ENCODE measurements at places on chromosomes 5 and 9.

DNA sequence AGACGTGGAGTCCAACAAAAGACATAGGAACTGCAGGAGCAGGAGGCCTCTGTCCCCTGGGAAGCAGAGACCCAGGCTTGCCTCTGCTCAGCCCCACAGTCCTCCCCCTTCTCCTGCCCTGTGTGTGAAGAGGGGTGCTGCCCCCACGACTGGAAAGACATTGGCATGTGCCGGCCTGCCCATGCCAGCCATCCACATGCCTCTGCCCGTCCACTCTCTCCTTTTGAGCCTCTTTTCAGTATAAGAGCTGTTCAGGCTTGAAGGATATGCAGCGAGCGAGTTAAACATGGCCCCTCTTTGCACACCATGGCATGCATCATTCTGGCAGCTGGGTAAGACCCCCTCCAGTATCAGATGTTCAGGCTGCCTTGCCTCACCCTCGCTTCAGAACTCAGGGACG, 159.7 kb upstream of the OTULINL start:
- DNase-seq = no peak

- no peak for DNase-seq
These were observed 53.7 kb downstream of the PARP8 start for GRCh38 chr5:50720061-50720710.

- DNase-seq = no peak
These were observed 27.8 kb downstream of the RALGPS1 start for GRCh38 chr9:126942399-126942798.

DNA sequence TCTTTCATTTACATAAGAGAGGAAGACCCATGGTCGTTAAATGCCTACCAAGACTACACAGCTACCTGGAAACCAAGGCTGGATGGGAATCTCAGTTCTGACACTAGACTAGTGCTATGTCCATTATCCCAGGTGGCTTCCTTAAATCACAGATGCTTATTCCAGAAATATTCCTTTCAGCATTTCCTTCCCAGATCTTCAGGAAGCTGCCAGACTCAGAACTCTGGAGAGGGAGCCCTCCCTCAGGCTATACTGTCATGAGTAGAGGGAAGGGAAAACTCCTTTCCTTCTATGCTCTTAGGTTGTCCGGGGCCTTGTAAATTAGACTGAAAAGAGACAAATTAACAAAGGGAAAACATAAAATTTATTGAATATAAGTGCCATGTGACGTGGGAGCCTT, 20.8 kb downstream of the FREM1 start:
- no peak for DNase-seq

DNA sequence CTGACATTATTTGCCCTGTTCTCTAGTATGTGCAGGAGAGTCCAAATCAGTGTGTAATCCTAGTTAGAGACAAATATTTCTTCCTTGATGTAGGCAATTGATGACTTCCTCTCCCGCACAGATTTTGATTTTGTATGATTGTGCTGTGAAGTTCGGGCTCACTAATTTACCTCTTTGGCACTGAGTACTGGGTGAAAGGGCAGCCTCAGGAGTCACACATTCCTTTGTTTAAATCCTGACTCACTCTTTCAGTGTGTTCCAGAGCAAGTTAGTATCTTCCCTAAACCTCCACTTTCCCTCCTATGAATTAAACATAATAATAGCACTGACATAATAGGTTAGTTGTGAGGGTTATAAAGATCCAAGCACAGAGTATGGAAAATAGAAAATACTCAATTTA, 269.7 kb downstream of the ISL1 start:
- no peak for DNase-seq

DNA sequence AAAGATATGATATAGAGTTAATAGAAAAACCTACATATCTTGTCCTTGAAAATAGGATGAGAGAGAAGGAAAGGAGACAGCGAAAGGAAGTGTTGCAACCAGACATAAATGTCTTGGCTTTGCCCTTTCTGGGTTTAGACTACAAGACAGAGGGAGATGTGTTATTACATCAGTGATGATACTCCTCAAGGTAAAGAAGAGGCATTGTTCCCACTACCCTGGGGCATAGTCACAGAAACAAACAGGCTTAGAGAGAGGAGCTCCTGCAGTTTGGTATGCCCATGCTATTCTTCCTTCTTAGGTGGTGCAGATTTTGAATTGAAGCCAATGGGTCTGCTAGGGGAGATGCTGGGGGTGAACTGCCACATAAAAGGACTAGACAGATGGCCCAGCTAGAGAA, 166.8 kb upstream of the RFX3 start:
- DNase-seq = no peak

DNA sequence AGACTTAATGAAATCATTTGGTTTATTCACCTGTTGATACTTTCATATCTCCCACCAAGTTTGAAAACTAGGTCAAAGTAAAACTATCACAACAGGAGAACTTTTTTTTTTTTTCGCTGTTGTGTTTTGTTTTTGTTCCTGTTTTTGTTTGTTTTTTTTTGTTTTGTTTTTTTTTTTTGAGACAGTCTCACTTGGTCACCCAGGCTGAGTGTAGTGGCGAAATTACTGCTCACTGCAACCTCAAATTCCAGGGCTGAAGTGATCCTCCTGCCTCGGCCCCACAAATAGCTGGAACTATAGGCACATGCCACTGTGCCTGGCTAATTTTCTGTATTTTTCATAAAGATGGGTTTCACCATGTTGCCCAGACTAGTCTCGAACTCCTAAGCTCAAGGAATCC, 49.3 kb downstream of the MLLT3 start:
- no peak for DNase-seq

- no peak for DNase-seq
These were observed 90.7 kb downstream of the MAT2B start for GRCh38 chr5:163595932-163596607.

GRCh38 chr5:39190311-39191102, 28.9 kb downstream of the FYB1 start:
- no peak for DNase-seq

- DNase-seq = no peak
These were observed 16.6 kb upstream of the ELAVL2 start for GRCh38 chr9:23842565-23843129.

- DNase-seq = no peak
These were observed 158.5 kb downstream of the NR3C1 start for GRCh38 chr5:143244990-143245389.

- DNase-seq = no peak
These were observed 5.7 kb upstream of the SMU1 start for GRCh38 chr9:33082128-33082527.

GRCh38 chr5:66851306-66851705, 255.1 kb downstream of the MAST4 start:
- DNase-seq = no peak

DNA sequence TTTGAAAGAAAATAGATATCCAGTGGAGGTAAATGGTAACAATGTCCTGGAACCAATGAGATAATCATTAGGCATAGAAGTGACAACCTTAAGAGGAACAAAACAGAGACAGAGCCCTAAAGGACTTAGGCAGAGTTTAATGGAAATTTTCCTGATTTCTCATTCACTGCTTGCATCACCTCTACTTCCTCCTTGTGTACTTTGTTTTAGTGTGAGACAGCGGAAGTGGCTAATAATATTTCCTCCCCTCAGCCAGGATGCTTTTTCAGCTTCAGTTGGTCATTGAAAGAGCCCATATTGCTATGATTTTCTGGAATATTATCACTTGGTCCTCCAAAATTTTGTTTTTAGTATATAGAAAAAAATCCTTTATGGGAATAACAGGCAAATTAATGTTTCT, 153.4 kb upstream of the MPDZ start:
- no peak for DNase-seq

GRCh38 chr9:92780206-92780605, 15.6 kb upstream of the BICD2 start:
- DNase-seq = no peak

DNA sequence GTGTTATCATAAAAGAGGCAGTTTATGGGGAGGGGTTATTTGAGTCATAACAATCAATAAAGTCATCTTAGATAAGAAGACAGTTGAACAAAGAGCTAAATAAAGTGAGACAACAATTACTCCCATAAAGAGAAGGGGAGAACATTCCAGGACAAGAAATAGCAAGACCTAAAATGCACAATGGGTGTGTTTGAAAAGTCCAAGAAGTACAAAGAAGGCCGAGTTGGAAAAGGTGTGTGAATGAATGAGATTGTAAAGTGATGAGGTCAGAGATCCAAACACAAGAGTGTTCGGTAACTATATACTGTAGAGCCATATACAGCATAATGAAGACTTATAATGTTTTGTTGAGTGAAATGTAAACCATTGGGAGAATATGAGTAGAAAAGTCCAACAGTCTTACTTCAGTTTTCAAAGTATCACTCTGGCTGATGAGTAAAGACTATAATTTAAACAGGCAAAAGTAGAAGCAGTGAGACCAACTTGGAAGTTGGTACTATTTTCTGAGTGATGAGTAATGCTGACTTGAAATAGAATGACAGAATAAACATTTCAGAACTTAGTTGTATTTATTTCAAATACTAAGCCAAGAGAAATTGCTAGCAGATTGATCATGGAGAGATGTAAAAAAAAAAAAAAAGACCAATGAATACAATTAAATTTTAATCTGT, 868.7 kb upstream of the CDH9 start:
- DNase-seq = no peak

GRCh38 chr5:121833617-121834016, 18.1 kb upstream of the FTMT start:
- DNase-seq = no peak

DNA sequence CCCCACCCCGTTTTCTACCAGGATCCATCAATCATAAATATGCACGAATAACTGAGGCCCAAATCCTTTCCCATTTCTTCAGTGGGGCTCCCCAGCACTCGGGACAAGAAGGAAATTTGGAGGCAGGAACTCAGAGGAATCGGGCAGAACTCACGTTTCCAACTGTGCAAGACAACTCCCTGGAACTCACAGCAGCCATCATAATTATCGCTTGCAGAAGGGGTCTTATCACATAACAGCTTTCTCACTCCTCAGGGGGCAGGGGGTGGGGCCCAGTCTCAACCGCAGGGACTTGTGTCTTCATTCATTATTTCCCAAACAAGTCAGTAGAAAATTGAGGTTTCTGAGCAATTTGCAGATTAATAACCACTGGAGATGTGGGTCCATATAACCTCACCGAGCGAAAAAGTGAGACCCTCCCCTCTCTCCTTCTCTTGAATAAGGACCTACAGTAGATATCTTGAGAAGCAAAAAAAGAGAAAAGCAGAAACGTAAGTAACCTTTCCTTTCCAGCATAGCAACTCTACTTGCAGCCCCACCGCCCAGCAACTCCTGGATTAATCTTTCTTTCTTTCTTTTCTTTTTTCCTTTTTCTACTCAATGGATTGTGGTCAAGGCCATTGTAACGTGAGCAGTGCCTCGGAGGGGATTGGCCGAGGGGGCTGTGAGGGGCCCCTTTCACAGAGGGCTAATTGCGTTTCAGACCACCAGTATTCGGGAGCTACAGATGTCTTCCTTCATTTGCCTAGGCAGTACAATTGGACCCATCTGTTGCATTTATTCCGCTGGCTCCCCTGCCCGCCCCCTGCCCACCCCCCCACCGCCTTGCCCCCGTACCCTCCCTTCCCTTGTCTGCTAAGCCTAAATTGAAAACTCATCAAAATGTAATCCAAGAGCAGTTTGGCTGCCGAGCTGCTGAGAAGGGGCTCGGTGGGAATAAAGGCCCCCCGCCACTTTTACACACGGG, 24.7 kb upstream of the TIFAB start:
- DNase-seq = no peak

- no peak for DNase-seq
These were observed 16.7 kb upstream of the SLC25A51 start for GRCh38 chr9:37920471-37921167.

- no peak for DNase-seq
These were observed 125.9 kb downstream of the RGS3 start for GRCh38 chr9:113589407-113589806.

DNA sequence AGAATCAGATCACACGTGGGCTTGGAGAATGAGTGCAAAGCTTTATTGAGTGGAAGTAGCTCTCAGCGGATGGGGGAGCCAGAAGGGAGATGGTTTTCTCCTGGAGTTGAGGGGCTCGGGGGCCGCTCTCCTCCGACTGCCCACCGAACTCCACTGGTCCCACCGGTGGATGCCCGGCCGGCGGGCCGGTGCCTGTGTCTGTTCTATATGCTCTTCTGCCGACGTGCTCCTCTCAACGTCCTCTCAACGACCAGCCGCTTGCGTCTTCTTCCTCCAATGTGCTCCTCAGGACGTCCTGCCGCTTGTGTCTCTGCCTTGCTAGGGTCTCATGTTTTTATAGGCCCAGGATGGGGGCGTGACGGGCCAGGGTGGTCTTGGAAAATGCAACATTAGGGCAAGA, 161.9 kb downstream of the MUSK start:
- no peak for DNase-seq

DNA sequence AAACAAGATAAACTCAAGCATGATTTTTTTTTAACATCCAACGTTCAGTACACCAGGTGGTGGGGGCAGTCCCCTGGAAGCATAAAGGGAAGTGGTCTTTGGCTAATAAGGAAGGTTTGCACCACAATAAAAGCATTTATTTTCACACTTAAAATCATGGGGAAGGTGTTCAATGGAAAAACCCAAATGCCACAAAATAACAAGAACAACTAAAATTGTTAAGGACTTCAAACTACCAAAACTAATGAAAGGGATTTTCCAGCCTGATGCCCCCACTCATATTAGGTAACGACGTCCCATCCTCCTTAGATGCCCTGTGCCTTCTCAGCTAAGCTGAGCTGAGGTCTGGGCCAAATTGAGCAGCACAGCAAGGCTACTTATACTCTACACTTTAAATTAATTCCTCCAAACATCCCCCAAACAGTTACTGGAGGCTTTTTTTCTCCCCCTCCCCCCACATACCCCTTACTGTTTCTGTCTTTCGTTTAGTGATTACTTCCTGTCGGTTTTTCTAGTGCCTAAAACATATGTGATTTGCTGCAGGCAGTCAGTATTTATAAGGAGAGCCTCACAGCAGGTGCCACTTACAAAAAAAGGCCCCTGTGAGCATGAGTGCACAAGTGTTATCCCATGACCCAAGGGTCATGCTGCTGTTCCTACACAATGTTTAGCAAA, 259.7 kb upstream of the ZNF608 start:
- DNase-seq = no peak

- no peak for DNase-seq
These were observed 459.9 kb upstream of the ZNF462 start for GRCh38 chr9:106403081-106403480.

DNA sequence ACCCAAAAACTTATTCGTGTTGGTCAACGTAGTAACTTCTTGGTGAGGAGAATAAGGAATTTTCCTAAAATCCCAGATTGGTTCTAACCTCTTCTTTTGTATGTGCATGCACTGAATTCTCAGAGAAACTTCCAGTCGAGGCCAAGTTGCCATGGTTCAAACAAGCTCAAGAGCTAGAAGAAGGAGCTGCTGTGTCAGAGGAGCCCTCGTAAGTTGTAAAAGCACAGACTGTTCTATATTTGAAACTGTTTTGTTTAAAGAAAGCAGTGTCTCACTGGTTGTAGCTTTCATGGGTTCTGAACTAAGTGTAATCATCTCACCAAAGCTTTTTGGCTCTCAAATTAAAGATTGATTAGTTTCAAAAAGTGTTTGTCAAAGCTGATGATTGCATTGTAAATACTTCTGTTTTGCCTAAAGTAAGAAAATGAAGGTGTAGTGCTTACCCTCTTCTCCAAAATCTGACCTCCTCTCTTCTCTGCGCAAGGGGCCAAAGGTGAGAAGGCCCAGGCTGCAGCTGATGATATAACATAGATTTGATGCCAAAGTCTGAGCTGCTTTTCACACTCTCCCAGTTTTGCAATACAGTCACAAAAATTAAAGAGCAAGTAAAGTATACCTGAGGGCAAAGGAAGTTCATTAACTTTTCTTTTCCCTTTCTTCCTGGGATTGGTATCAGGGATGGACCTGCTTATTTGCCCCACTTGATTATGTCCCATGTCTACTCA, 210.8 kb downstream of the ADAMTSL1 start:
- no peak for DNase-seq

GRCh38 chr9:12204512-12204911, 488.7 kb upstream of the TYRP1 start:
- DNase-seq = no peak

All from effector CD4-positive, alpha-beta T cell (primary cell).